Effector CD4-positive, alpha-beta T cell (primary cell): ENCODE measurements at places on chromosomes 11 and 22.

DNA sequence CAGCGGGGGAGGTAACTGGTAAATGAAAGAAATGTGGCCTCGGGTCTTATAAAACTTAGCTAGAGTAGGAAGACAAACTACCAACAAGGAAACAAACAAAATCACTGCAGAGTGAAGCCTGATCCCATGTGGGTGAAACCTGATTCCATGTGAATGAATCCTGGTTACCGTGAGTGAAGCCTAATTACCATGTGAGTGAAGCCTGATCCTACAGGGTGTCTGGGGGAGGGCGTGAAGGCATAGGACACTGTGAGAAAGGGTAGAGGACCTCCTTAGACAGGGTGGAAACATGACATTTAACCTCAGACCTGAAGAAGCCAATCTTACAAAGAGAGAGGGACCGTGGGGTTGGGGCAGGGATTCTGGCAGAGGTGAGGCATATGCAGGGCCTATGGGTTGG, 106.2 kb upstream of the USP47 start:
- no peak for DNase-seq

DNA sequence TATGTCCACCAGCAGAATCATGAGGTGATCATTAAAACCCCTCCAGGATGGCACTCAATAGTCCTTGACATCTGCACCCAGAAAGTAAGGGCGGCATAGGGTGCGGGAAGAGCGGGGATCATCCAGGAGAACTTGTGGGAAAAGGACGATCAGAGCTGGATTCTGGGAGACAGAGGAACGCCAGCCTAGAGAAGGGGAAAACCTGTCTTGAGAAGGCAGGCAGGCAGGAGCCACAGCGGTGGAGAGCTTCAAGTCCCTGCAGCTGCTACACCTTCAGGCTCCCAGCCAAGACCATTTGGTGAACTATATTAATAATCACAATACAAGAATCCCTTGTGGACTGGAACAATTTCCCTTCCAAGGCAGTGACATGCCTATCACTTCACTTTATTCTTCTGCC, 134.3 kb downstream of the BUD13 start:
- no peak for DNase-seq

DNA sequence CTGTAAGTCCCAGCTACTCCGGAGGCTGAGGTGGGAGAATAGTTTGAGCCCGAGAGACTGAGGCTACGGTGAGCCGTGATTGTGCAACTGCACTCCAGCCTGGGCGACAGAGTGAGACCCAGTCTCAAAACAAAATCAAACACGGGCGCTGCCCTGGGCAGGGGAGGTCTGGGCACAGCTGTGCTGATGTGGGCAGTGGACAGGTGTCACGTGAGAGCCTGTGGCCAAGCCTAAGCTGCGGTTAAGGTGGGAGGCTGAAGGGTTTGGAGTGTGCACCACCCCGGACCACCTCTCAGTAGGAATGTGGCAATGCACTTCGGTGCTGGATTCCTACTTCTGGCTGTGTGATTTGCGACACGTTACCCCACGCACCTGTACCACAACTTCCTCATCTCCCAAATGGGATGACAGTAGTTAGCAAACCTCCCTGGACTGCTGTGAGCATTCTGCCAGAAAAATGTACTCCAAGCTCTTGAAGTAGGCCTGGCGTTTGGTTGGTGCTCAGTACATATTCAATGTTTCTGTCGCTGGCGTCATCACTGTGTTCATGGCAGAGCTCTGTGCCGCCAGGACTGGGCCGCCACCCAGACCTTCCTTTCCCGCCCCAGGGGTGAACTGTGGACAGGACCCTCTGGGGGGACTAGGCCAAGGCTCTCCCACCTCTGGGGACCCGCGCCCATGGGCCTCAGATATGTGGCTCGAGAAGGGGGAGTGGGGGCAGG, 807 bp upstream of the ZNF74 start:
- DNase-seq = no peak

GRCh38 chr11:64864473-64865285, 13.7 kb downstream of the EHD1 start:
- no peak for DNase-seq
